ENCODE measurements at places on chromosomes 13 and 19. TPM values are rescaled to one million over a fixed set of nuclear protein-coding genes. Genes with fewer than 3 reads are reported as not detected.

- DNase-seq = no peak
These were observed 17.8 kb upstream of the ZNF730 start for GRCh38 chr19:23098988-23099387.

DNA sequence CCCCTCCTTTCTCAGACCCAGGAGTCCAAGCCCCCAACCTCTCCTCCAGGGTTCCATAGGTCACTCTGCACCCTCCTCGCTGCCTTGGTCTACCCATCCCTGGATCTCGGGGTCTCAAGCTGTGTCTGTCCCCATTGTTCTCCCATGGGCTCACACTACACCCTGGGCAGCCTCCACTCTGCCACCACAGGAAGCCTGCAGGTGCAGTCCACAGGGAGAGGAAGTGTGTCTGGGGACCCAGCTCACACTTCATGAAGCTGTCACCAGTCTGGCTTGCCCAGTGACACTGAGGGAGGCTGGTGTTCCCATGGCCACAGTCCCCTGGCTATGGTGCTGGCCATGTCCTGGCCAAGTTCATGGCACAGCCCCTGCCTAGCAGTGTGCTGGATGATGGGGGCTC, 5.3 kb downstream of the NECTIN2 start:
- no peak for DNase-seq

DNA sequence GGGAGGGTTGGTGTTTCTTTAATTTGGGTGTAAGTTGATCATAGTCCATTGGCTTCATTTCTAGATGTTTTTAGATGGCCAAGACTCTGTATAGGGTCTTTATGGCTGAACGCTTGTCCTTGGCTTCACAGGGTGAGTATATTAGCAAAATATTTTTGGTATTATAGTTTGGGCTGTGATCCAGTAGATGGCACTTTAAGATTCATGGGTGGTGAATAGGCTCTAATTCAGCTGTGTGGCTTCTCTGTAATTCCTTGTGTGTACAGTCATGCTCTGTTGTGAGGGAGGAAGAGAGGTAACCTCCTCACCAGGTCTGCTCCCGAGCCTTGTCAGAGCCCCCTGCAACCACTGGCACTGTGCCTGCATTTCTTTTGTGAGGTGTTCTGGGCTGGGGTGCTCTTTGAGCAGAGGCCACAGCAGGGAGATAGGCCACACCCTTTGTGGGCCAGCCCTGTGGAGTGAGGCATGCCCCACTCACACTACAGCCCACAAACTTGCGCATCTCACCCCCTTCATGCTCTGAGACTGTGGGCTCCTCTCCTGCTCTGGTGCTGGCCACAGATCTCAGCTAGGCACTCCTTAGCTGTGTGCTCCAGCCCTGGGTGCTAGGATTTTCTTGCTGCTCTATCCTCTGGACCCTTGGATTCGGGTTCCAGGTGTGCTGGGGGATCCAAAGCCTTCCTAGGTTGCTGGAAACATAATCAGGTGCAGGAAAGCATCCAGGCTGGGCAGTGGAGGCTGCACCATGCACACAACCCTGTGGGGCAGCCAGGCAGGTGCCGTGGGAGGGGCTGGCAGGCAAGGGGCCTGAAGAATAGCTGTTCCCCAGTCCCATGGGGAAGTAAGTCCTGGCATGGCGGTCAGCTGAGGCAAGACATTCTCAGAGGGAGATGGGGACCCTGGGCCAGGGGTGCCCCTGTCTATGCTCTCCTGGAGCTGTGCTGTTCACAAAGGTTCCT, 193.9 kb downstream of the GPC5 start:
- DNase-seq = no peak

PRR19 gene
- total RNA-seq = 0.50 TPM
